ENCODE measurements at places on chromosomes 2 and 18.

DNA sequence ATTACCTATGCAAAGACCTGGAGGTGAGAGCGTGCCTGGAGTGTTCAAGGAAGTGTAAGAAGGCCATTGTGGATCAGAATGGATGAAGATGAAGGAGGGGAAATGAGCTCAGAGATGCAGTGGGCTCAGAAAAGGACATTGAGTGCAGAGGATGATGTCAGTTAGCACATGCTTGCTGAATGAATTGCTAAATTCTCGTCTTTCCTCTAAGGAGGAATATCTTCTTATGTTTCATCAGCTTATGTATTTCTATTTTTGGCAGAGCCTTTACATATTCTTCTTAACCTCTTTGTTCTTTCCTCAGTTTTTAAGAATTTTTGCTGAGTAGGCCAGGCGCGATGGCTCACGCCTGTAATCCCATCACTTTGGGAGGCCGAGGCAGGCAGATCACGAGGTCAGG is 30.9 kb downstream of the FAM171B start:
- DNase-seq = no peak

DNA sequence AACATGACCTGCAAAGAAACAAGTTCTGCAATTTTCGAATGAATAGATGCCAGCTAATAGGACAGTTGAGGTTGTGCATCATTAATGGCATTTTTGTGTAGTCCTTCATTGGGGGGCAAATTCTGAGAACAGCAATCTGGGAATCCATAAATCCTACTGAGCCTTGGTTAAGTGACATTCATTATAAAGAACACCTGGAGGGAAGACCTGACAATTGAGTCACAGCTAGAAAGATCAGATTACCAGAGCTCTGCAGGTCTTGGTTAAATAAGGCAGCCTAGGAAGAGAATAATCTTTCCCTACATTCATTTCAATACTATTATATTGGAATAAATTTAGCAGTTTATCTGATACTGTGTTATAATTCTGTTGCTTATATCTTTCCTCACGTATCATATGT is 14.3 kb downstream of the KCNH7 start:
- DNase-seq = no peak

- DNase-seq = peak; percentile 88
Measured at GRCh38 chr18:50281972-50282520, 723 bp upstream of the MBD1 start.

DNA sequence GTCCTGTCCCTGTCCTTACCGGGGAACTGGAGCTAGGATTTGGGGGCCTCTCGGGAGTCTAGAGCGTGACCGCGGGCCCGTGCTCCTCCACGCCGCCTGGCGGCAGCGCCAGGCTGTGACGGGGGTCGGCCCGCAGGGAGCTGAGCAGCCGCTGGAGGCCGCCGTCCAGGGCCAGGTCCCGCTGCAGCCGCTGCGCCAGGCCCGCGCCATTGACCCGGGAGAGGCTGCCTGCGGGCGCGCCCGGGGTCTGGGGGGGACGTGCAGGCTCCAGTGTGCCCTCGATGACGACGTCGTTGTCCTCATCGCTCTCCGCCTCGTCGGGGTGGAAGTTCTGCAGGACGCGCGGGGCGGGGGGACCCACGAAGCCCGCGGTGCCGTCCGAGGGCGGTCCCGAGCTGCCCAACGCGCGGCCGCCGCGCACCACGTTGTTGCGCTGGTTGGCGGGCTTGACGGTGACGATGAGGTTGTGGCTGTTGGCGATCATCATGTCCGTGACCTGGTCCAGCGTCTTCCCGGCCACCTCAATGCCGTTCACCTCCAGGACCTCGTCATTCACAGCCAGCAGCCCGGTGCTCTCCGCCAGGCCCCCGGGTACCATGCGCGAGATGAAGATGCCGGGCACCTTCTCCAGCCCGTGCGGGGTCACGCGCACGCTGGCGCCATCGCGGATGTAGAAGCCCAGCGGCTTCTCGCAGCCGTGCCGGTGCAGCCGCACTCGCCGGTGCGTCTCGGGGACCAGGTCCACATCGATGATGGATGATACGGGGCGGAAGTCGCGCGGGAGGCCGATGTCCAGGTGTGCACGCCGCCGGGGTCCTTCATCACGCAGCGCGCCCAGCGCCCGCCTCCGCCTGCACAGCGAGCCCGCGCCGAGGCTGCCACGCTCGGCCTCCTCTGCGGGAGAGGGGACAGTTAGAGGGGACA is 50.9 kb downstream of the ADNP2 start:
- DNase-seq = no peak

DNA sequence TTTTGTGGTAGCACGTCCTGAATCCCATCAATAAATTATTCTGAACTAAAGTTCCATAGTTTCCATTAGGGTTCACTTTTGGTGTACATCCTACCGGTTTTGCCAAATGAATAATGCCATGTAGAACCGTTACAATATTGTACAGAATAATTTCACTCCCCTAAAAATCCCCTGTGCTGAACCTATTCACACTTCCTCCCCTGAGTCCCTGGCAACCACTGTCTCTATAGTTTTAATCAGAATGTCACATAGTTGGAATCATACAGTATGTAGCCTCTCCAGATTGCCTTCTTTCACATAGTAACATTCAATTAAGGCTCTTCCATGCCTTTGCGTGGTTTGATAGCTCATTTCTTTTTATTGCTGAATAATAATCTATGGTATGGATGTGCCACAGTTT is 9.6 kb upstream of the CASP8 start:
- no peak for DNase-seq

- DNase-seq = no peak
Measured at GRCh38 chr2:110931648-110932047, 189.1 kb upstream of the BCL2L11 start.

Measured in mesenteric fat pad (tissue), 1 donor.